ENCODE measurements at places on chromosomes 5 and 9.

DNA sequence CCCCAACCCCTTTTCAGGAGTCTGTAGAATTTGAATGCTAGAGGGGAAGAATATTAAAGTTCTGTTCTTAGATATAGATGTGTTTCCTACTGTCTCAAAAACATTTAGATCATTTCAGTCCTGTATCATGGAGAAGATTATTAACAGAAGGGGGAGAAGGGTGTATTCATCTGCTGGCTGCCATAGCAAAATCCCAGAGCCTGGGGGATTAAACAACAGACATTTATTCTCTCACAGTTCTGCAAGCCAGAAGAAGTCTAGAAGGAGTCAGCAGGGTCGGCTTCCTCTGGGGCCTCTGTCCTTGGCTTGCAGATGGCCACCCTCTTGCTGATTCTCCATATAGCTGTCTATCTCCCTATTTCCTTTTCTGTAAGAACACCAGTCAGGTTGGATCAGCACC, 150.1 kb upstream of the OTULINL start:
- DNase-seq: no peak

- DNase-seq: no peak
These were observed 140.0 kb downstream of the TRIO start for GRCh38 chr5:14283139-14283538.

DNA sequence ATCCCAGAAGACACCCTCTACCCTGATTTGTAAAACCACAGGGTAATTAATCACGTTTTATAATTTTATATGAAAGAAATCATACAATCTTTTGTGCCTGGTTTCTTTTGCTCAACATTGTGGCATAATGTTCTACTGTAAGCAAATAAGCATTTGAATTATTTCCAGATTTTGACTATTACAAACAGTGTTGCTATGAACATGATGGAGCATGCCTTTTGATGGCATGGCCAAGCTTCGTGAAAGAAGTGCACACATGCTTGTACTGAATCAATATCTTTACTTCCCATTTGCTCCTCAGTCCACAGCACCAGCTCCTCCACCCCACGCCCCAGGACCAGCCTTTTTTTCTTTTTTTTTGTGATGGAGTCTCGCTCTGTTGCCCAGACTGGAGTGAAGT, 29.9 kb downstream of the ACSL6 start:
- DNase-seq: no peak

GRCh38 chr5:71839096-71839884, 120.2 kb downstream of the CARTPT start:
- no peak for DNase-seq

DNA sequence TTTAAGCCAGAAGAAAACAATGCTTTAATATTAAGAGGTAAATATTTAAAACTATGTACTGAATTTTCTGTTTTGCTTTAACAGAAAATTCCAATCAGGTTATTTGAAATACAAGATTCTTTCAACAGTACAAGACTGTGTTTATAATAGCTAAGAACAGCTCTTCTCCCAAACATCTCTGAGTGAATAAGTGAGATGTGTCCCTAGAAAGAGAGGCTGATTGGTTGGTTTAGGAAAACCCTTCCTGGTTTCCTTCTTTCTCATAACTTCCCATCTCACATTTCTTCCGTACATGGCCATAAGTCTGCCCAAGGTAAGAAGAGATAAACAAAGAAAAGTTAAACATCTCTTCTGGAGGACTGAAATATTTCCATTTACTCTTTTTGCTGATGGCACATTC, 145.9 kb downstream of the FANCC start:
- no peak for DNase-seq

DNA sequence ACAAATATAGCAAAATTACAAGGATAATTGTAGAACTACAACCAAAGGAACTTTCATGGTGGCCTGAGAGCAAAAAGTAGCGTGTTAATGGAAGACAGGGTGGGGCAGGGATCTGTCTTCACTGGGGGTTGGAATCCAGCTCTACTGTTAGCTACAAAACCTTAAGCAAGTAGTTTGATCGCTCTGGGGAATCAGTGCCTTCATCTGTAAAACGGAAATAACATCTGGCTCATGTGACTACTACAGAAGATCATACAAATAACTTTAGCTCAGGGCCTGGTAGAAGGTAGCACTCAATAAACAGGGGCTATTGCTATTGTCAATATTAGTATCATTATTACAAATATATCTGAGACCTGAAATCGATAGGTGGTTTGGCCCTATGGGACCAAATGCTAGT, 40.4 kb downstream of the ZNF608 start:
- no peak for DNase-seq

GRCh38 chr5:150057052-150057451, 29.3 kb downstream of the CSF1R start:
- DNase-seq: no peak

DNA sequence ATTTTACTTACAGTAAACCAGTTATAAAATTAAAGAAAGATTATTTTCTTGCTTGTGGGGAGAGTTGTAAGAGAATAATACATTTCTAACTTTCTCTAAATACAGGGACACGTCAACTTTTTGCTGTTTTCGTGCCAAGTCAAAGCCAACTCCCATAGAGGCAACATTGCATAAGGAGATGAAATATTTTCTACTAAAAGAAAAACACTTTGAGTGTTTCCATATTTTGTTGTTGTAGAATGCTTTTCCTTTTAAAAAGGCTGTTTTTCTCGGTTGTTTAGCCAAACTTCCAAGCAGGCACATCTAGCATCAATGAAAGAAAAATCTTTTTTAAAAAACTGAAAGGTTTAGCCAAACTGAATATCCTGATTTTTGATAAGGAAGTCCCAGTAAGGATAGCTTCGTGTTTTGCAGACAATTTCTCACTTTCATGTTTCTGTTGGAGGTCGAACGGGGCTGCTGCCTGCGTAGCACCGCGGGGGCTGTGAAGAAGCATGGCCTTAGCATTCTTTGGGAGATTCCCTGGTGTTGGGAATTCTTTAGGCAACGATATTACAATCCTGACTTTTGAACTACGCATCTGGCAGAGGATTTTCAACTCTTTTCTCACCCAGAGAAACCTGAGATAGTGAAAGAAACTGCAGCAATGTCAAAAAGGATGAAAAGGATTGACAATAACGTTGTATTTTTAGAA, 108.1 kb upstream of the FBXL7 start:
- DNase-seq: no peak
